ENCODE measurements at places on chromosomes 1 and 21.

DNA sequence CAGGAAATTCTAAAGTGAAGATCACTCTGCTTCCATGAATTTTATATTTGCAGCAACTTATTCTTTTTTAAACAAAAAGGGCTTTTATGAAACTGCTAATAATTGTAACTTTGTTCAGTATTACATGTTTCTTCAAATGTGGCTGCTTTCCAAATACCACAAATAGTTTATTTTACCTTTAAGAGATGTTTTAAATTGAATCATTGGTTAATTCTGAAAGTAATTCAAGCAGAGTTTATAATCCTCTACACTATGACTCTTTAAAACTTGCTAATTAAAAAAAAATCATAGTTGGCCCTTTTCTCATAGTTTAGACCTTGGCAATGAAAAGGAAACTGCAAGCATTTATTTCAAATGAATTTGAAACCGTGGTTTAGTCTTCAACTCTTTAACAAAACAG, 59.6 kb downstream of the SDCCAG8 start:
- DNase-seq = no peak

DNA sequence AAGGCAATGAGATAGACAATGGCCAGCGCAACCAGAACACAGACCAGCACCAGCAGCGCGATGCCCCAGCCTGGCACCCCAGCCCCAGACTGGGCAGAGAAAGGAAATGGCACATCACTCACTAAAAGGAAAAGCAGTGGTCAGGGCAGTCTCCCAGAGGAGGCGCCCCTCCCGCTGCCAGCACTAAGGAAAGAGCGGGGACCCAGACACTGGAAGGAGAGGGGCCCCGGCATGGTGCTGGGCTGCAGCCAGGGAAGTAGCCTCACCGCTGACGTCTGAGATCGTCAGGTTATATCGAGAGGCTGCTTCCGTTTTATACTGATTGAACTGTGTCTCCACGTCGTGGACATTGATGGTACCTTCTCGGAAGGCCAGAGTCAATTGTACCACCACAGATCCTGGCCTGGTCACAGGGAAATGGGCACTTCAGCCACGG, 13.8 kb downstream of the TRIM46 start:
- DNase-seq = no peak

- DNase-seq = no peak
Observed at GRCh38 chr1:241846375-241846774, 1.6 kb upstream of the EXO1 start.

- no peak for DNase-seq
Observed at GRCh38 chr1:209484429-209484828, 99.1 kb upstream of the CAMK1G start.

DNA sequence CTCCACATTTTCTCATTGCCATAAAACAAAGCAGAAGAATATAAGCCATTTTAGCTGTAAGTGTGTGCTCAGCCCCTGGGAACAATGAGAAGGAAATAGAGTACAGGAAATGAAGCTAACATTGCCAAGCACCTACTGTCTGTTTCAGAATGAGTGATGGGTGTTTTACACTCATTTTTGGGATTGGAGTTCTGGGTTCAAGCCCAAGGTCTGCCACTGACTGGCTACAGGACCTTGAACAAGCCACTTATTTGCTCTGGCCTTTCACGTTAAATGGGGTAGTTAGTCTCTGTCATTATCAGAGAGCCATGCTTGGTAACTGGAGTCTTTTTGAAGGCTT, 80.7 kb upstream of the KAZN start:
- no peak for DNase-seq

GRCh38 chr1:60949826-60950197, 132.5 kb upstream of the NFIA start:
- DNase-seq = no peak

- no peak for DNase-seq
Observed at GRCh38 chr1:165844114-165844798, 16.8 kb downstream of the UCK2 start.

- DNase-seq = no peak
Observed at GRCh38 chr1:193256019-193256418, 69.6 kb upstream of the B3GALT2 start.

DNA sequence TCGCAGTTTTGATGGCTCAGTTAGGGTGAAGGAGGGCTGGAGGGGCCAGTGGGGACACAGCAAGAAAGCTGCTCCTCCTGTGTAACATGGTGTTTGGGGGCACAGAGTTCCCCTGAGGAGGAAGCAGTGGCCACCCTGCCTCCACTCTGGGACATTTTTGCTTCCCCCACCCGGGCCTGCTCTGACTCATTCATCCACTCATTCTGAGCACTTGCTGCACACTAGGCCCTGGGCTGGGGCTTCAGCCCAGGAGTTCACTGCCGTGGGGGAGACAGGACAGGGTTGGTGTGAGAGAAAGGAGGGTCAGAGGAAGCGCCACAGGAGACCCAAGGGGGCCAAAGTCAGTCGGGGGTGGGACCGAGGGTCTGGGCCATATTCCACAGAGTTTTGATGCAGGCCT, 41.4 kb upstream of the ACOT11 start:
- DNase-seq = peak; percentile 59

DNA sequence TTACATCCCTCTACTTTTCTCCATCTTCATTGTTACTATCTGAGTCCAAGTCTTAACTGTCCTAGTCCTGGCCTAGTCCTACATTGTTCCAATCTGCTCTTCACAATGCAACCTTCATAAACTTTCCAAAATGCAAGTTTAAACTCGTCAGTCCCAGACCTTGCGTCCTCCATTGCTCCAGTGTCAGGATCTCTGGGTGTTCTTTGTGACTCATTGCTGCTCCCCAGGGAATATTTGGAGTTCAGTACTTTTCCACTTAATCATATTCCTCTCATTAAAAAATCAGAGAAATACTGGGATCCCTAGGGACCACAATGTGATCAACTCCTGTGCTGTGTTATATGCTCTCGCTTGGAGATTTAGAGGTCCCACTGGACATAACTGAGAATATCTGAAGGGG, 18.0 kb upstream of the KPRP start:
- DNase-seq = no peak

GRCh38 chr1:7224081-7224534, 438.9 kb downstream of the CAMTA1 start:
- DNase-seq = no peak

DNA sequence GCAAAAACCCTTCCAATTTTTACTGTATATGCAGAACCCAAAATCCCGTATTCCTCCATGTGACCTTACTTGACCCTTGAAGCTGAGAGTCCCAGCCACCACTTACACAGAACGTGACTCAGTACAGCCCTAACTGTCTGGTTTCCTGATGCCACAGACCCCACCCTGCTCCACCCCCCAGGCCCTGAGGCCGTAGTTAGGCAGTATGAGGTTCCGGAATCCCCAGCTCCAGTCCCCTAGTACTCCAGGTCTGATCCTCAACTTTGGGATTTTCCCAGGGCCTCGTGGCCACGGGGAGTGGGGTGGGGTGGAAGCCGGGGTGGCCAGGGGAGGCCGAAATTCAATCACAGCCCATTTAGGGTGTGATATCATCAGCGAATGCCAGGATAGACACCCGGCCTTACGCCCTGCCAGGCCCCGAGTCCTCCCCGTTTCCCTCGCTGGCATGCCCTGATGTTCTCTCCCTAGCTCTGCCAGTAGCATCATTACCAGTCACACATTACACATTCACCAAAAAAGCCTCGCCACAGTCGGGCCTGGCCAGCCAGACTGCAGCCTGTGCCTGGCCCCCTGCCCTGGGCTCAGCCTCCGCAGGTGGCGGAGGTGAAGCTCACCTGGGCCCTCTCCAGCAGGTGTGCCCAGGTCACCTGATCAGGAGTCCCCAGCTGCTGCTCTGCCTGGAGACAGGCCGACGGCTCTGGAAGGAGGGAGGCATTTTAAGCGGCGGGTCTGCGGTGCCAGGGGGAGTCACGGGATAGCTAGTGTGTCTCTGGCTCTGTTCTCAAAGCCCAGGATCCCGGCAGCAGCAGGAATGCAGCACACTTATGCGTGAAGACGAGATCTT, 70.8 kb downstream of the SCCPDH start:
- peak; percentile 78 for DNase-seq

- DNase-seq = no peak
Observed at GRCh38 chr21:39502631-39503030, 50.9 kb downstream of the SH3BGR start.

DNA sequence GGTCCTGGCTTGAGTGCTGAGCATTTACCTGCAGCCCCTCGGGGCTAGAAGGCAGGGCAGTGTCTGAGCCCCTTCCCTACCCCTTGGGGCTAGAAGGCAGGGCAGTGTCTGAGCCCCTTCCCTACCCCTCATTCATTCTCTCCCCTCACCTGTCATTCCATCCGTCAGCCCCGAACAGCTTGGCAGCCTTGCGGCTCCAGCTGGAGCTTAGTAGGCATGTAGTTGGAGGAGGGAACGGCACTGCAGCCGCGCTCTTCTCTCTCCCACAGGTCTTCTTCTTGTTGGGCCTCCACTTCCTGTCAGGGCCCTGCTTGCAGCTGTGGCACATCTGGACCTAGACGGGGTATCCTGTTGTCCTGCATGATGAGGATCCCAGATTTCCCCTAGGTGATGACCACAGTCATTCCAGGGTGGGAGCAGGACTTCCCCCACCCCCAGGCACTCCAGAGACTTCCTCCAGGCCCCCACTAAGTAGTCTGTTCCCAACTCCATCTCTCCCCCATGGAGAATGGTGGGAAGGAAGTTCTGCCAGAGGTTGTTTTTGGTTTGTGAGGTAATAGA, 22.2 kb downstream of the MAPKAPK2 start:
- DNase-seq = no peak

DNA sequence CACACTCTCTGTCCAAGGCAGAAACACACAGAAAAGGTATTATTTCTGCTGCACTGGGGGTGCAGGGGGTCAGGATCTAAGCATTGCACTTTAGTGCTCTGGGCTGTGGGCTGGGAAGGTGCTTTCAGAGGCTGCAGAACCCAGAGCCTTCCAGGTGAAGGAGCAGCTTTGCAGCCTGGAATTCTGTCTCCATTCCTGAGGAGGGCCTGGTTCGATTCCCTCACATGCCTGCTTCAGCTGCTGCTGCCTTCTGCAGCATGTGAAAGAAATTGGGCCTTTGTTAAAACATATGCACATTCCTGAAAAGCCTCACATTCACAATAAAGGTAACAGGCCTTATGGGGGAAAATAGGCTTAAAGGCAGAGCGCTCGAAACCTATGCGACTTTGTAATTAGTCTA, 35.9 kb downstream of the VTCN1 start:
- DNase-seq = no peak

DNA sequence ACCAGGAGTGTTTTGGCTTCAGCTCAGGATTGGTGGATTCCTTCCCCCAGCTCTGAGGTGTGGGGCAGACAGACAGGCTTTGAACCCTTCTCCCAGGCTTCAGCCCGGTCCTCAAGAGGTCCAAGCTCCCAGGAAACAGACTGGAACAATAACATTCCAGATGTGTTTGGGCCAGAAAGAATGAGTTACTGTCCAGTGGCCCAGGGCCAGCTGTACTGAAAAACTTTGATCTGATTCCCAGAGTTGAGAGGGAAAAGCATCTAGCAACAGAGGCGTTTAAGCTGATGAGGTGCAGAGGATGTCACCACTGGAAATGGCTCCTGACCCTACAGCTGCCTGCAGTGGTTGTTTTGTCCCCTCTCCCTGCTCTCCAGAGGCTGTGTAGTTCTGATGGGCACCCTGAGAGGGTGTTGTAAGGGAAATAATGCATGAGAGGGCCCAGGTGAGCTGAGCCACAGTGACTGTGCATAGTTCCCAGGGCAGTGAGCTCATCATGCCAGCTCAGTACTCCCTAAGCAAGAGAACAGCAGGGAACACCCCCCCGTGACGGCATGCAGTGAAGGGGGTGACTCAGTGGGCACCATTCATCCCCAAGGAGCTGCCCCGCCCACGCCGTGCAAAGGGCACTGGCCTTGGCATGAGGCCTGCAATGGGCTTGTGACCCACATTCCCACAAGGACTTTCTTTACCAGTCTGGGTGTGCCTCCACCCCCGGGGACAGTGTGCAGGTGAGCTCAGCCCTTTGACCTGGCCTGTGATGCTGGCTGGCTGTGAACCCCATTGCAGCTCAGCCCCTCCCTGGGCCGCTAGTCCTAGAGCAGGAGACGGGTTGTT, 13.8 kb upstream of the SFN start:
- DNase-seq = peak; percentile 83

DNA sequence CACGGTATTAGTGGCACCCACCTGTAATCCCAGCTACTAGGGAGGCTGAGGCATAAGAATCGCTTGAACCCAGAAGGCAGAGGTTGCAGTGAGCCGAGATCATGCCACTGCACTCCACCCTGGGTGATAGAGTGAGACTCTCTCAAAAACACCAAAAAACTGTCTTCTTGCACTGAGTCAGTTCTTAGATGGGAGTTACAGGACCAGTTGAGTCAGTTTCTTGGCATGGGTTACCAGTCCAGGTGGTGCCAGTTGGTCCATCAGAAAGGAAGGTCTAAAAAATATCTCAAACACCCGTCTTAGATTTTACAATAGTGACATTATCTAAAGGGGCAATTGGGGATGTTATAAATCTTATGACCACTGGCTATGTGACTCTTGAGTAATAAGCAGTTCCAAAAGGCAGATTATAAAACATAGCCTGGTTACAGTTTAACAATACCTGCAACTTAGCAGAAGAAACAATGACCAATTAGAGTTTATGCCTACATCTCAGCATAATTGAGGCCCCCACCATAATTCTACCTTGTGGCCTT, 206.9 kb upstream of the FGGY start:
- DNase-seq = no peak

- DNase-seq = no peak
Observed at GRCh38 chr1:65414538-65414937, 5.9 kb upstream of the LEPR start.

All from EH (cell line).